ENCODE measurements at places on chromosomes 16 and 17.

DNA sequence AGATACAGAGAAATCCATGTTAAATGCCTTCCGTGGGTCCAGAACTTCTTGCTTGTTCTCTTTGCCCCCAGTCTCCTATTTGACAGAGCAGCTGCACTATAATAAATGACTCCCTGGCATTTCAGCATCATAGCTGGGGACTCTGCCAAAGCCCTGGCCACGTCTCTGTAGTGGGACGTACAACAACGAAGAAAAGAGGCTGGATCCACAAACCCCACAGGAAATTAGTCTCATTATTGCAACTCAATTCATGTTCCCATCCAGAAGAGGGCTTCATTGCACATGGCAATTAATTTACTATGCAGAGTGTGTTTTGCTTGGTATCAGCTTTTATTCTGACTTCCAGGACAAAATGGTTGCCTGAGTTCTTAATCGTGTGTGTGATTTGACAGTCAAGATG is 121.3 kb downstream of the CDH13 start:
- DNase-seq = no peak

GRCh38 chr16:20538687-20539086 is 37.5 kb downstream of the ACSM2B start:
- DNase-seq = no peak

DNA sequence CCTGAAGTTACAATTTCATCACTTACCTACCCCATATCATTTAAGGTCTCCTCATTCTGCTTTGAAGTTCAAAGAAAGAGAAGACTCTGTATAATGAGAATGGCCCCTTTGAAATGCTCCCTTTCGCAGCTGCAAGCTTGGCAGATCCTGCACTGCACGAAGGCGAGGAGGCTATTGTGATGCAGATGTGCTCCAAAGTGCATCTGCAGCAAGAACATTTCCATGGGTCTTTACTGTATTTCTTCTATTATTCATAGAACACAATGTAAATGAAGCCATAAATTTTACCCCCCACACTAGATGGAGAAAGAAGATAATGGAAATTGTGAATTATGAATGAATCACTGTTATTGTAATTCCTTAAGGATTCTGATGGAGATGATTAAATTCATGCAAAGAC is 178.7 kb downstream of the CHD9NB start:
- no peak for DNase-seq

DNA sequence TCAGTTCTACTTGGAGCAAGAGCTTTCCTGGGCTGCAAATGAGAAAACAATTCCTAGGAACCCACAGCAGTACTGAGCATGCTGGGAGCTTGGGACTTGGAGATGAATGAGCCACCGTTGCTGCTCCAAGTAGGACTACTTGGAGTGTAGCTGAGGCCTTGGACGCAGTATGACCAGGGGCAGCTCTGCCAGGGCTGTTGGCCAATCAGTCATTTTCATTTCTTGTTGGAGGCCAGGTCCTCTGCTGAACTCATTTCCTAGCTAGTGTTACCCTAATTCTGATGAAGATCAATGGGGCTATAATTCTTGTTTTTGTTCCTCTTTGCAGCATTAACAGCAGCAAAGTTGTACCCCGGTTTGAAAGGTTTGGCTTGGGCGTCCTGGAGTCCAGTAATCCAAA is 8.0 kb upstream of the LGALS9 start:
- no peak for DNase-seq

DNA sequence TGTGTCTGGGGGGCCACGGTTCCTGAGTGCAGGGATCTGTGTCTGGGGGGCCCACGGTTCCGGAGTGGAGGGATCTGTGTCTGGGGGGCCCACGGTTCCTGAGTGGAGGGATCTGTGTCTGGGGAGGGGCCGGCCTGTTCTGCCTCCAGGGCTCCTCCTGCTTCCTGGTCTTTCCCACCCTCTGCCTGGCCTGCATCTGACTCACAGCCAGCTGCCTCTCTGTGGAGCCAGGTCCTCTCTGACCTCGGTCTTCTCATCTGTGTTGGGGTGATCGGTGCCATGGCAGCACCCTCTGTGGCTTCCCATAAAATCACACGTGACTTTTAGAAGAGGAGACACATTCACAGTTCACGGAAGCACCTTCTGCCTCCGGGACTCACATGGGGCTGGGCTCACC is 50.3 kb downstream of the ZFPM1 start:
- DNase-seq = no peak

DNA sequence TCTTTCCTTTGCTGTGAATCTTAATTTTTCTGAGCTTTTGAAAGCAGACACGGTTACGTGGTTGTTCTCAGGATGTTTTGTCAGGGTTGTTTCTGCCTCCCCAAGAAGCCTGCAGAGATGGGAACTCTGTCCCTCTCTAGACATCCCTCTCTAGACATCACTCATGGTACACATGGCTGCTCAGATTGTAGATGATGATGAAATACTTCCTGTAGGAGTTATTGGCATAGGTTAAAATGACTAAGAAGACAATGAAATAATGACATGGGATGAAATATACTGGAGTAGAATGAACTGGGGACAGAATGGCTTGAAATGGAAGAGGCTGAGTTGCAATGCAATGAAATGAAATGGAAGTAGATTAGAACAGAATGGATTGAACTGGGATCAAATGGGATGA is 253.4 kb downstream of the SHISA9 start:
- no peak for DNase-seq

GRCh38 chr17:68512960-68513474 is 787 bp downstream of the PRKAR1A start:
- no peak for DNase-seq

DNA sequence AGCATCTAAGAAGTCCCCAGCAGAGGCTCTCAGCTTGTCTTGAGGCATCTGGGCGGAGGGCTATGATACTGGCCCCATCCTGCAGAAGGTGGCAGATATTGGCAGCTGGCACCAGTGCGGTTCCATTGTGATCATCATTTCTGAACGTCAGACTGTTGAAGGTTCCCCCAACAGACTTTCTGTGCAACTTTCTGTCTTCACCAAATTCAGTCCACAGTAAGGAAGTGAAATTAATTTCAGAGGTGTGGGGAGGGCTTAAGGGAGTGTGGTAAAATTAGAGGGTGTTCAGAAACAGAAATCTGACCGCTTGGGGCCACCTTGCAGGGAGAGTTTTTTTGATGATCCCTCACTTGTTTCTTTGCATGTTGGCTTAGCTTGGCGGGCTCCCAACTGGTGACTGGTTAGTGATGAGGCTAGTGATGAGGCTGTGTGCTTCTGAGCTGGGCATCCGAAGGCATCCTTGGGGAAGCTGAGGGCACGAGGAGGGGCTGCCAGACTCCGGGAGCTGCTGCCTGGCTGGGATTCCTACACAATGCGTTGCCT is at the start of gene CIITA:
Gene CIITA, plus strand, starts transcription at position 404 of the 543 bp plus-strand sequence. Its CDS starts 129 bp downstream, at position 533.
- DNase-seq = peak; percentile 78

DNA sequence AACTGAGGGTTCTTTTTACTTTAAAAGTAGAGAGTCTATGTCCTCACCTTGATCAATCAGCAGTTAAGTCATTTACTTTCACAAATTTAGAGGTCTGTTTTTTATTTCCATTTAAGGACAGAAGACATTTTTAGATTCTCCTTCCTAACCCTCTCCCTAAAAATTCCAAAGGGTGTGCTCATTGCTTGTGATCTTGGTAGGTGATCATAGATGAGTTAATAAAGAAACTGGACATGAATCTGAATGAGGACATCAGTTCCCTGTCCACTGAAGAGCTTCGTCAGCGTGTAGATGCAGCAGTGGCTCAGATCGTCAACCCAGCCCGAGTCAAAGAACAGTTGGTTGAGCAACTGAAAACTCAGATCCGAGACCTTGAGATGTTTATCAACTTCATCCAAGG is 8.8 kb downstream of the RUNDC1 start:
- no peak for DNase-seq

- peak; percentile 61 for DNase-seq
Observed at GRCh38 chr16:700684-701584, 4.7 kb downstream of the FBXL16 start.

- DNase-seq = peak; percentile 42
Observed at GRCh38 chr17:1709971-1710806, at the start of gene TLCD2. TSS of gene TLCD2 (minus strand) at chr17:1710377. CDS start at chr17:1710242, 135 bp downstream.

- peak; percentile 48 for DNase-seq
Observed at GRCh38 chr17:59342681-59343131, 11.3 kb downstream of the YPEL2 start.
